ENCODE measurements at places on chromosomes 3 and 15.

GRCh38 chr15:73746883-73747282, 6.3 kb downstream of the INSYN1 start:
- no peak for DNase-seq

GRCh38 chr15:68818066-68818768, 2.5 kb downstream of the ANP32A start:
- peak; percentile 88 for DNase-seq

GRCh38 chr15:68259883-68260282, 17.7 kb upstream of the FEM1B start:
- no peak for DNase-seq

DNA sequence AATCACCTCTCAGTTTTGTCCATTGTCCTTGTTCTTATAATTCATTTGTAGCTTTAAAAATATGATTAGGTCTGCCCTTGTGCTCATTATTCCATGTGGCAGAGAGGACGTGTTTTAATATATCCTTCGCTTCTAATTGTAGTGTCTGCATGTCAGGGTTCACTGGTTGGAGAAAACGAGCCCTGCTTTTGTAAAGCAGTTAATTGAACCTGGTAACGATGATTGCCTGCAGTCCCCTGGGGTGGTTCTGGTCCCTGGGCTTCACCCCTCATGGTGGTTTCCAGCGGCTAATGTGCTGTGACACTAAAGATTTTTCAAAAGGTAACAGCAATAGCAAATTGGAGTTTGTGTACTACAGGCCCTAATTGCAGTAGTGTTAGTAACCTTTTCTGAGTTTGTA, 299.6 kb downstream of the CACNA2D3 start:
- no peak for DNase-seq

- DNase-seq = peak; percentile 71
Measured at GRCh38 chr3:67037615-67038014, 39.5 kb downstream of the KBTBD8 start.

DNA sequence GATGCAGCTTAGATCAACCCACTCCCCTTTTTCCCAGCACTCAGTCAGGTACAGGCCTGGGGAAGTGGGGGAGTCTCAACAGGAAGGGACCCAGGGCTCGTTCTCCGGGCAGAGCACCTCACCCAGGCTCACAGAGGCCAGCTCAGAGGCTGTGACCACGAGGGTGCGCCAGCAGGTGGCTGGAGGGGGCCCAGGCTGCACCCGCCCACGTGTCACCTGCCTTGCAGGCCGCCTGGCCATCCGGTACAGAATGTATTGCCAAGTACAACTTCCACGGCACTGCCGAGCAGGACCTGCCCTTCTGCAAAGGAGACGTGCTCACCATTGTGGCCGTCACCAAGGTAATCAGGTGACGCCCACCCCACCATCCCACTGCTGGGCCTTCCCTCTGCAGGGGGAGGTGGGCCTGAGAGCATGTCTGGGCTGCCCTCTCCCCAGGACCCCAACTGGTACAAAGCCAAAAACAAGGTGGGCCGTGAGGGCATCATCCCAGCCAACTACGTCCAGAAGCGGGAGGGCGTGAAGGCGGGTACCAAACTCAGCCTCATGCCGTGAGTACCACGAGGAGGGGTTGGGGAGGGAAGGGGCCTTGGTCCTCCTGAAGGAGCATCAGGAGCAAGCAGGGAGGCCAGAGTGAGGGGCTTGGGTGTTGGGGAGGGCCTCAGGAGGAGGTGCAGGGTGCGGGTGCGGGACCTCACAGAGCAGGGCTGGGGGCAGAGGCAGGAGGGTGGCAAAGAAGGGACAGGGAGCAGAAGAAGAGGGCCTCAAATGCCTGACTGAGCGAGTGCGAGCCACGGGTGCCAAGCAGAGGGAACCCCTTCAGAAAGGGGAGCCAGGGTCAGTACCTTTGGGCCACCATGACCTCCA, 14.0 kb upstream of the LMAN1L start:
- no peak for DNase-seq

DNA sequence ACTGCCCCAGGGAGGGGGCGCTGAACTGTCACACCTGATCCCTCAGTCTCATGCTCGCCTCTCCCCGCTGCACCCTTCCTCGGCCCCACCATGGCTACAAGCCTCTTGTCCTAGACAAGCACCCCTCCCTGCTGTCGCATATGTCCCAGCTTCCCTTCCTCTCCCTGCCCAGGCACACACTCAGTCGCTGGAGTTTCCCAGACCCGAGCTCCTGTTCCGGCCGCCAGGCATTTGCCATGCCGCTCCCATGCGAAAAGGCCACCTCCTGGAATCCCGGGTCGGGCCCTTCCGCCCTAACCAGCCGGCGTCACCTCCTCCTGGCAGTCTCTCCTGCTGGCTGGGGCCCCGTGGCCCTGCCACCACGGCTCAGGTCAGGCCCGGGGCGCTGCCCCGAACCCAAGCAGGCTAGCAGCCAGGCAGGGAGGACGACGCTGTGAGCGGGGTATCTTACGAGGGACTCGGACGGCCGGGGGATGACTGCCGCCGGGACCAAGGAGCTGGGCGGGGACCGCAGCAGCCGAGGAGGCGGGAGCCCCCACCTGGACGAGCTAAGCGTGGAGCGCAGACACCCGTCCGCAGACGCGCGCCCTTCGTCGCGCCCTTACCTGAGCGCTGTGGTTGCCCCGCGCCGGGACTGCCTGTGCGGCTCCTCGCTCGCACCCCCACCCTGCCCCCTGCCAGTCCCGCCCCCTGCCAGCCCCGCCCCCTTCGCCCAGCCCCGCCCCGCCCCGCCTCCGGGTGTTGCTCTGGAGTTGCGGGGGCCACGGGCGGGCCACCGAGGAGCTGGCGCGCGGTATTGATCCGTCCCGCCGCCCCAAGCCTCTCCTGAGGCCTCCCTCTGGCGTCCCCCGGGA, at the start of gene ALS2CL:
TSS of gene ALS2CL (minus strand) at position 642 of the 854 bp plus-strand sequence. CDS start 4,239 bp downstream, outside the sequence.
- peak; percentile 42 for DNase-seq

GRCh38 chr3:93994056-93994455, 14.1 kb downstream of the ARL13B start:
- no peak for DNase-seq

GRCh38 chr3:66394753-66395249, 106.0 kb downstream of the LRIG1 start:
- no peak for DNase-seq

GRCh38 chr15:49889536-49889935, 229.5 kb downstream of the ATP8B4 start:
- DNase-seq = no peak

DNA sequence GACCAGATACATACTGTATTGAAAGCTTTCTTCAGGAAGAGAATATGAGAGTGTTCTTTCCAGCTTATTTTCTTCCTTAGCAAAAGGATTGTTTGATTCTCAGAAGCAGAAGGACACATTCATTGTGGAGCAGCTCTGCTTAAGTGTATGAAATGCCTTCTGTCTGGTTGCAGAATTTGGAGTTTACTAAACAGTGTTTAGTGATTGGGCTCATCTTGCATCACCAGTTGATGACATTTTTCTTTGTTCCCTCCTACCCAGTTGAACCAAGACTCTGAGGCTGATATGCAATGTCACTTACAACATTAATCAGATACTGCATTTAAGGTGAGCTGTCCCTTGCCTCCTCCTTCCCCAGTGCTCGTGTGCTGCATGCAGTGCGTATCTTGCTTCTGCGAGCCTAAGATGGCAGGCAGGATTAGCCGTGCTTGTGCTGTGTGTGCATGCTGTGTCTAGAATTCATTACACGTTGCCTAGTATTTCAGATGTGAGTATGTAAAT, 18.4 kb downstream of the ZBTB38 start:
- DNase-seq = no peak

DNA sequence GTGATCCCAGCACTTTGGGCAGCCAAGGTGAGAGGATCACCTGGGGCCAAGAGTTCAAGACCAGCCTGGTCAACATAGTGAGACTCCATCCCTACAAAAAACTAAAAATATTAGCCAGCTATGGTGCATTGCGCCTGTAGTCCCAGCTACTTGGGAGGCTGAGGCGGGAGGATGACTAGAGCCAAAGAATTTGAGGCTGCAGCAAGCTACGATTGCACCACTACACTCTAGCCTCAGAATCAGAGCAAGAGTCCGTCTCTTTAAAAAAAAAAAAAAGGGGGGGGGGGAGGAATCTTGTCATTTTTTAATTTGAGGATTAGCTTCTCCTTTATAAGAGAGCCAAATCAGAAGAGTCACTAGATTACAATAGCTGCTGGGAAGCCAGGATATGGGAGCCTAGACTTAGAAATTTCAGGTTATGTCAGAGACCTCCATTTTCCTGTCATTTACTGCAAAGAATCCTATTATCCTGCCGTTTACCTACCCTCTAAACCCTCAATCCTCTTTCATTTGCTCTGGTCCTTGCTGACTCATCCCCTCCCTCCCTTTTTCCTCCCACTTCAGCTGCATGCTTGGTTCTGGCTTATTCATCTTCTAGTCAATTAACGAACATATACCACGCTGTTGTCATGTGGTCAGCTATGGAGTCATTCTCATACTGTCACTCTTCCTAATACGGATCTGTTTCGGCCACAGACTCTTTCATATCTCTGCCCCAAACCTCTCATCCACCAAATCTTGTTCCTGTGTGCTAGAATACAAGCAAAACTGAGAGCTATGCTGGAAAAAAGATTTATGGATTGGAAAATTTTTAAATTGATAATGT, 83.8 kb upstream of the PPIB start:
- DNase-seq = peak; percentile 28

DNA sequence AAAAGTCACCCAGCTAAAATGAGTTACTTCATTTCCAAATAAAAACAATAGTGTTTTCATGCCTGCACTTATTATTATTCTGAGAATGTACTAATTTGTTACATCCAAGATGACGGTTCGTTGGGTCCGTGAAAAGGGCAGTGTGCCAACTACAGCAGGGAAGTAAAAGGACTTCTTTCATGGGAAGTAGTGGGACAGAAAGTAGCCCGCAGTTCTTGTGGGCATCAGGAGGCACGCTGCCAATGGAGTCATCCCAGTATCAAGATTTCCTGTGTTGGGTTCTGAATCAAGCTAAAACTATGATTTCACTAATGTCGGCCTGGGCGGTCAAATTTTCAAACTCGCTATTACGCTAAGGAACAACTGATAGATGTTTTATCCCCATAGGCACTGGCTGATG, 254.5 kb upstream of the SOX2 start:
- DNase-seq = no peak

Measured in hematopoietic multipotent progenitor cell treated with erythropoietin and hydrocortisone succinate and interleukin-3 and kit ligand, for 6 days (in vitro differentiated cells).